ENCODE measurements at places on chromosomes 4 and X. TPM values are rescaled to one million over a fixed set of nuclear protein-coding genes. Genes with fewer than 3 reads are reported as not detected.

The SPACA5 gene
- not detected for total RNA-seq

DNA sequence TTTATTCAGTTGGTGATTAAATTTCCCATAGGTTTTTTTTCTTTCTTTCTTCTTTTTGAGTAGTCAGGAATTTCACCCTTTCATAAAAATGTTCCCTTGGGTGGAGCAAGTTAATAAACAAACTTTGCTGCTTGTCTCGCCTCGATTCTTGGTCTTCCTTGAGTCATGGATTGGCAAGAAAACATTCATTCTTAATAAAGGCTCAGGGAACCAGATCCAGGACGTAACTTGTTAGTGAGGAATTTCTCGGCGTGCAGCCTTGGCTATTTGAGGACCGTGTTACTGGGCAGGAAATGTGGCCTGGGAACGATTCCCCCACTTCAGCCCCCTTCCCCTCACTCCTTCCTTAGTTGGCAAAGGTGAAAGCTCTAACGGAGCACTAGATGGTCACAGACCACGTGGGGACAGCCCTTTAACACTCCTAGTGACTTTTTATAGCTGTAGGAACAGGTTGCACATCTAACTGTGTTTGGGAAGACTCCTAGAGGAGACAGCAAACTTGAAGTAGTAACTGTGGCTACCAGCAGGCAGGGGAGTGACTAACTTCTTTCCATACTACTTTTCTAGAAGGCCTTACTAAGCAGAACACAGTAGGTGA lies 106.8 kb downstream of the UCHL1 start:
- DNase-seq = no peak

The PASD1 gene
- 65.8 TPM for total RNA-seq

DNA sequence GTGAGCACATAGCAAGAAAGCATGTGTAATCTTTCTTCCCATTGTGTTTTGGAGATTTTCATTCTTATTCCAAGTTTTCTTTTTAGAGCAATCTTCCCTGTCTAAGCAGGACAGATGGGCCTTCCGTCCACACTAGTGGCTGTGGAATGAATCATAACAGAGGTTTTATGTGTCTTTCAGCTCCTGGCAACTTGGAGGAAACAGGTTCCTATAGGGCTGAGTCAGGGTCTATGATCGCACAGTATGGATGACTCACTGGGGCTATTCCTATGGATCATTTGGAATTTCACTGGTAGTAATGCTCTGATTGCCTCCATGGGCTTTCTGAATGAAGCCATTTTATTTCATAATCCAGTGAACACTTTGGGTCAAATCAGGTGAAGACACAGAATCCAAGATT lies 51.8 kb upstream of the CBLL2 start:
- DNase-seq = peak; percentile 84

- peak; percentile 46 for DNase-seq
Measured at GRCh38 chrX:48696909-48697727, 584 bp downstream of the SUV39H1 start.

The MAGEB10 gene
- not detected for total RNA-seq

The SERTM2 gene
- 0.20 TPM for total RNA-seq

The XAGE1B gene
- 4.8 TPM for total RNA-seq

The PGK1 gene
- total RNA-seq = 374 TPM

The CYBB gene
- total RNA-seq = 0.13 TPM

The CNGA1 gene
- 0.17 TPM for total RNA-seq

- DNase-seq = no peak
Measured at GRCh38 chr4:1238676-1239000, 10.3 kb downstream of the CTBP1 start.

DNA sequence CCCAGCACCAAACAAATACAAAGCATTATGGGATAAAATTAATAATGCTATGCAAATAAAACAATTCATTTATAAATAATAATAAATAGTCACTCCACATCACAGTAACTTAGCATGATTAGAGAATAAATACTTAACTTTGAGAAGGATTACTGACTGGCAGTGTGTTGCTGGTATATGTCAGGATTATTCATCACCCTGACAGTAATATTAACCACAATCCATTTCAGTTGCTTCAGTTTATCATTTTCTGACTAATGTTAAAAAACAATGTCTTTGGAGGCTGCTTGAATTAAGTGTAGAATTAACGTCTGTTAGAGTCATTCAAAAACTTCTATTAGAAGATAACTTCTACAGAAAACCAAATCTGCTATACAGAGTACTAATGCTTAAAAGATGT lies 124.1 kb upstream of the MAB21L2 start:
- no peak for DNase-seq

GRCh38 chrX:15672881-15673280 lies 8.3 kb upstream of the CLTRN start:
- no peak for DNase-seq

- DNase-seq = no peak
Measured at GRCh38 chrX:124393659-124394058, 47.3 kb downstream of the SH2D1A start.

The AMBN gene
- total RNA-seq = not detected

The SOD3 gene
- total RNA-seq = 0.07 TPM

The UGT2B15 gene
- not detected for total RNA-seq

The MAGEB17 gene
- total RNA-seq = not detected

The PCDH7 gene
- 1.2 TPM for total RNA-seq

DNA sequence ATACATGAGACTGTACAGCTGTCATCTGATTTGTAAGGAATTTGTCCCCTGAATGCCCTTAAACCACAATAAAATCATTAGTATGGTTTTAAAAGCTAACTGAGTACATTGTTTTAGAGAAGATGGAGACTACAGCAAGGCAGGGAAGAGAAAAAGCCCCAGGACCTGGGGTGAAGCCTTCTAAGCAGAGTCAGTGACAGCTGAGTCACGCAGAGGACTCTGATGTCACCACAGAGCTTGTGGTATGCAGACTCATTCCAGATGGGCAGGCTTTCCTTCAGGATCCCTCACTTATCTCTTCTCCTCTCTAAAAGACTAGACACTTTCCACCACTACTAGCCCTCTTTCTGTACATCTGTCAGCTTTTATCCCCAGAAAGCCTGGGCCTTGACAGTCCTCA lies 97.1 kb upstream of the ATOH1 start:
- peak; percentile 43 for DNase-seq

DNA sequence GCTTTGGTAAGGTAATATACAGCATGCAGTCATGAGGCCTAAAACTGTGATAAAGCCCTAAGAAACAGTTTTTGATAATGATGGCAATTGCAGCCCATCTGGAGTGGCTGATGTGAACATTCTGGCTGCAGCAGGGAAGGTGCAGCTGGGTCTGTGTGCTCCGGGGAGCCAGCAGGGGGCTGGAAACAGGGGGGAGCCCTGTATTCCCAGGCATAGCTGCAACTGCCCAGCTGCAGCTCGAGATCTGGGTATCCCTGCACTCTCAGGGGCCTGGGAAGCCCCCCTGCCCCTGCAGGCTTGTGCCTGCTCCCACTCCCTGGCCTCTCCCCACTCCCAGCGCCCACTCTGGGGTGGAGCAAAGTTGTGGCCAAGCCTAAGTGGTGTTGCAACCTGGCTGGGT lies 95.6 kb downstream of the RRAGB start:
- DNase-seq = no peak

- no peak for DNase-seq
Measured at GRCh38 chr4:55087009-55087912, 38.1 kb downstream of the KDR start.

DNA sequence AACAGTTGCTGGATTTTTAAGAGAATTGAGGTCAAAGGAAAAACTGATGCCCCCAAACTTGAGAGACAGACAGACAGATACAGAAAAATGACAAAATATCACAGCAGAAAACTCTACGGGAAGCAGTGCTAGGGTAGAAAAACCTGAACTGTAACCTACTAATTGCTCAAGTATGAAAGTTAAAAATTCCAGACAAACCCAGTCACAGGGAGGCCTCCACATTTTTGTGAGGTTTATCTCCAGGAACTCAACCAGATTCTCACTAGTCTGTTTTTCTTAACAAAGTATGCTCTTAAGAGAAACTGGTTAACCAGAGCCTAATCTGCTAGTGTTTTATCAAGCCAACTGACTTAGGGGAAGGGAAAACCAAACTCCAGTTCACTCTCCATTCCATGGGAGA lies 19.9 kb upstream of the PPP3CA start:
- peak; percentile 73 for DNase-seq

DNA sequence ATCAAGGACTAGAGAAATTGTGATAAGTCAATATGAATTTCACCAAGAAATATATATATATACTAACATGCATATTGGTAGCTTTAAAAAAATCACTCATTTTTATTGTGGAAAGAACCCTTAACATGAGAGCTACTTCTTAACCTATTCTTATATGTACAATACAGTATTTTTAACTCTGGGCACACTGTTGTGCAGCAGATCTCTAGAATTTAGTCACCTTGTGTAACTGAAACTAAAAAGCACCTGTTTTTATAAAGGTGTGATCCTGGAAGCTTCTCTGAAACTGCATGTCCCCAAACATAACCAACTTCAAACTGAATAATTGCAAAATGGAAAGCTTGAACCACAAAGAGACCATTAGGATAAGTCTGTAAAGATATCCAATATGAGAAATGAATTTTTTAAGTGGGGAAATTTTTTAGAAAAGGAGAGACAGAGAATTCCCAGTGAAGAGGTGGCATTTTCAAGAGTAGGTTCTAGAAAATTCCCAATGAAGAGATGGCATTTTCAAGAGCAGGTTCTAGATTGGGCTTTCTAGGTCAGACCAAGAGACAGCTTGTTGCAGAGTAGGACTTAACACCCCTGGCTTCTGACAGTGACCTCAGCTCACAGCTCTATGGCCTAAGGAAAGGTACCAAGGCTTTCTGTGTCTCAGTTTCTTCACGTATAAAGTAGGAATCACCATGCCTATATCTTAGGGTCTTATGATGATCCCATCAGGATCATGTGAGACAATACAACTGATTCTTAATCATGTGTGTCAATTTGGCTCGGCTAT lies 22.0 kb upstream of the PPARGC1A start:
- no peak for DNase-seq

The MGST2 gene
- not detected for total RNA-seq

- DNase-seq = no peak
Measured at GRCh38 chrX:137031039-137031438, 2.8 kb downstream of the GPR101 start.

- peak; percentile 5 for DNase-seq
Measured at GRCh38 chrX:31832263-31832662, 760.4 kb upstream of the FTHL17 start.

GRCh38 chrX:153494061-153494460 lies 719 bp upstream of the BGN start:
- no peak for DNase-seq
